H54 (cell line): ENCODE measurements at places on chromosomes 11 and 22.

DNA sequence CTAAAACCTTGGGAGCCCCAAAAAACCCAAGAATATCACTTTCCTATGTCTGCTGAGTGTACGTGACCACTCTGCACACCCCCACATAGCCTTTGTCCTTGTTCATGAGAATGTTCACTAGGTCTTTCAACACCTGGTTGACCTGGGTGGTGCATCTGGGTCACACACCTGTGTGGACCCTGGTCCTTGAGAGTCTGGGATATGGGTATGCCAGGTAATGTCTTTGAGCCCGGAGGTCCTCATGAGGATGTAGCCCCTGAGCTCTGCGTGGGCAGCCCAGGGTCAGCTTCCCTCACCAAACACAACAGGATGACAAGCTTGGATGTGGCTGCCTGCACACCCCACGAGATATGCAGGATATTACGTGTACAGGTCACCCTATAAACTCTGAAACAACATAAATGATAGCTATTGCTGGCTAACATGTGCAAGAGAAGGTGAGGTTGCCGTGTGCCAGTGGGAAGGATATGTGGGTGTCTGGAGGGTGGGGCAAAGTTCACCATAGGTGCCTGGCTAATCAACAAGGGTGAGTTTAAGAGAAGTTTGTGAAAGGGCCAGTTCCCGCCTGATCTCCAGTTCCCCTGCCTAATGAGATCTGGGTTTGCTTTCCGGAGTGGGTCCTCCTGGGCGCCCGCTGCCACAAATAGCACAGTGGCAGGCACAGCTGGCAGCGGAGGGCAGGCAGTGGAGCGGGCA, 1.4 kb upstream of the PPARA start:
- DNase-seq, result no peak

- peak; percentile 70 for DNase-seq
Observed at GRCh38 chr11:32434356-32435151, 785 bp downstream of the WT1 start.

DNA sequence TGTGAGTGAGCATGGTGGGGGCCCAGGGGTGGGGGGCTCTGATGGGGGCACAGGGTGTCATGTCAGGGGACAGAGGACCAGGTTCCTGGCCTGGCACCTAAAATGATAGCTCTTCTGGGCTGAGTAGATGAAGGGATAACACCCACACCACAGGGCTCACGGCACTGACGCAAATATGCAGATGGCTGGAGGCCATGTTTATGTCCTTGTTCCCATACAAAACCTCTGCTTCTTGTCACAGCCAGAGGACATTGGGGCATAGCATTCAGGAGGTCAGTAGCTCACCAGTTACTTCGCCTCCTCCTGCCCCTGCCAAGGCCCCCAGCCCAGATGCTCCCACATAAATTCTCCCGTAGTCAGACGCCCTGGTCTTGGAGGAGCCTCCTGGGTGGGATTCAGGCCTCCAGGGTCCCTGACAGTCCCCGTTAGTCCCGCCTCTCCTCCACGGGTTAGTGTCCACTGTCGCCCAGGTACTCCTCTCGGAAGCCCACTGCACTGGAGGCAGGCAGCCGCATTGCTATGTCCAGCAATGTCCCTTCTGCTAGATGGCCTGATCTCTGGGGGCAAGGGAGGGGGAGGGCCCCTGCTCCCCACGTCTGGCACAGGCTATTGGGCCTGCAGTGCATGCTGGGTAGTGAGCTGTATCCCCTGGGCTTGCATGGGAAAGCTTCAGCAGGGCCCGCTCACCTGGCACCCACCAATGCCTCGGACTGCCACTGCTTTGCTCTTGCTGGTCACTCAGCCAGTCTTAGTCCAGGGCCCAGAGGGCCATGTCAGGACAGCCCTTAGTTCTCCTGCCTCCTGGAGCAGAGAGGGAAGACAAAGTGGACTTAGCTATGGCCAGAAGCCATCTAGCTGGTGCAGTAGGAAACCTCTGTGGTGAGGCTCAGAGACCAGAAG, 75.6 kb upstream of the MYOD1 start:
- no peak for DNase-seq

GRCh38 chr22:37659066-37659896, 758 bp downstream of the PDXP start:
- DNase-seq, result no peak

GRCh38 chr11:2318123-2318522, 16.3 kb downstream of the TSPAN32 start:
- DNase-seq, result no peak
